Caco-2 (cell line): ENCODE measurements at places on chromosomes 13 and 19. TPM values are rescaled to one million over a fixed set of nuclear protein-coding genes. Genes with fewer than 3 reads are reported as not detected.

DNA sequence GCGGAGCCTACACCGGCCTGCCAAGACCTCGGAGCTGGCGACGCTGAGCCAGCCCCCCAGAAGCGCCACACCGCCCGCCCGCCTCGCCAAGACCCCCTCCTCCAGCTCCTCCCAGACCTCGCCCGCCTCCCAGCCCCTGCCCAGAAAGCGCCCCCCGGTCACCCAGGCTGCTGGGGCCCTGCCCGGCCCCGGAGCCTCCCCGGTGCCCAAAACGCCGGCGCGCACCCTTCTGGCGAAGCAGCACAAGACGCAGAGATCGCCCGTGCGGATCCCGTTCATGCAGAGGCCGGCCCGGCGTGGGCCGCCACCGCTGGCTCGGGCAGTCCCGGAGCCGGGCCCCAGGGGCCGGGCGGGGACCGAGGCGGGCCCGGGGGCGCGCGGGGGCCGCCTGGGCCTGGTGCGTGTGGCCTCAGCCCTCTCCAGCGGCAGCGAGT is 10.2 kb downstream of the C19orf25 start:
- peak; percentile 76 for DNase-seq
- peaks cover 15% of the 10 kb centered on the region for H3K4me1 ChIP-seq
- no peaks in the 10 kb centered on the region for H3K36me3 ChIP-seq
- H3K27ac ChIP-seq: no peak overlapping the region
- H3K27me3 ChIP-seq: no peaks in the 10 kb centered on the region
- peak overlapping the region; percentile 65 for H3K4me3 ChIP-seq

- H3K36me3 ChIP-seq: peaks cover 3% of the 10 kb centered on the region
- H3K27ac ChIP-seq: no peak overlapping the region
- H3K4me1 ChIP-seq: no peaks in the 10 kb centered on the region
- no peaks in the 10 kb centered on the region; the same call in 1 of the 2 replicates for H3K27me3 ChIP-seq
- no peak overlapping the region for H3K4me3 ChIP-seq
Observed at GRCh38 chr13:110628952-110629701, 13.8 kb downstream of the NAXD start.

- no peak overlapping the region for H3K27ac ChIP-seq
- 0 out of 2 replicates have a peak, but pooled peaks cover 4% of the 10 kb centered on the region for H3K4me1 ChIP-seq
- no peaks in the 10 kb centered on the region for H3K36me3 ChIP-seq
- no peak for DNase-seq
- H3K4me3 ChIP-seq: no peak overlapping the region
Observed at GRCh38 chr13:39601636-39602035, 1.4 kb downstream of the LHFPL6 start.

- peaks cover 23% of the 10 kb centered on the region for H3K4me1 ChIP-seq
- no peaks in the 10 kb centered on the region for H3K27me3 ChIP-seq
- DNase-seq: peak; percentile 58
- H3K4me3 ChIP-seq: no peak overlapping the region
Observed at GRCh38 chr13:60392131-60392530, 4.9 kb upstream of the TDRD3 start.

DNA sequence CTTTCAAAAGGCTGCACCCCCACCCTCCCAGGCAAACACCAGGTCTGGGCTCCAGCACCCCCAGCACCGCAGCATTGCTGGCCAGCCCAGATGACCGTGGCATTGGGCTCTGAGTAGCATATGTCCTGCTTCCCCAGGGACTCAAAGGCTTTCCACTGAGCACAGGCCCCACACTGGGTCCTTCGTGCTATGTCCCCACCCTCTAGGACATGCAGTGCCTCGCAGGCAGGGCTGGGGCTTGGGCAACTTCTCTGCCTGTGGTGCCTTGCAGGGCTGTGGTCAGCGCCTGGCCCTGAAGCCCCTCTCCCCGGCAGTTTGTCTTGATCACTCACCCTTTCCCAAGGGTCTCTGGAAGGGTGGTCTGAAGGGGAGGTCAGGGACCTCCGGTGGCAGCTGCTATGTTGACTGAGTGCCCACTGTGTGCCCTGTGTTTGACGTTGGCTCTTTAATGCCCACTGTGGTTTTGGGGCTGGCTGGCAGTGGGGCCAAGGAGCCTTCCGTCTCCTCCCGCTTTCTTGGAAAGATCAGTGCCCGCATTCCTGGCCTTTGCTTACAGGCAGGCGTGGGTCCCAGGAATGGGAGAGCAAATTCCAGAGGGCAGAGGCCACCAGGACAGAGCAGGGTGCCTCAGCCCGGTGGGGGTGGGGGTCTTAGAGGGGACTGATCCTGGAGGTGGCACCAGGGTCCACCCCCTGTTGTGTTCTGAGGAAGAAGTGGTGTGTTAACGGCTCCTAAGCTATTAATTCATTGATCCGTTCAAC is 20.3 kb upstream of the CRTC1 start:
- peak; percentile 15 for DNase-seq
- H3K36me3 ChIP-seq: no peaks in the 10 kb centered on the region; the same call in 1 of the 2 replicates
- peak overlapping the region; percentile 43 for H3K27ac ChIP-seq

DNA sequence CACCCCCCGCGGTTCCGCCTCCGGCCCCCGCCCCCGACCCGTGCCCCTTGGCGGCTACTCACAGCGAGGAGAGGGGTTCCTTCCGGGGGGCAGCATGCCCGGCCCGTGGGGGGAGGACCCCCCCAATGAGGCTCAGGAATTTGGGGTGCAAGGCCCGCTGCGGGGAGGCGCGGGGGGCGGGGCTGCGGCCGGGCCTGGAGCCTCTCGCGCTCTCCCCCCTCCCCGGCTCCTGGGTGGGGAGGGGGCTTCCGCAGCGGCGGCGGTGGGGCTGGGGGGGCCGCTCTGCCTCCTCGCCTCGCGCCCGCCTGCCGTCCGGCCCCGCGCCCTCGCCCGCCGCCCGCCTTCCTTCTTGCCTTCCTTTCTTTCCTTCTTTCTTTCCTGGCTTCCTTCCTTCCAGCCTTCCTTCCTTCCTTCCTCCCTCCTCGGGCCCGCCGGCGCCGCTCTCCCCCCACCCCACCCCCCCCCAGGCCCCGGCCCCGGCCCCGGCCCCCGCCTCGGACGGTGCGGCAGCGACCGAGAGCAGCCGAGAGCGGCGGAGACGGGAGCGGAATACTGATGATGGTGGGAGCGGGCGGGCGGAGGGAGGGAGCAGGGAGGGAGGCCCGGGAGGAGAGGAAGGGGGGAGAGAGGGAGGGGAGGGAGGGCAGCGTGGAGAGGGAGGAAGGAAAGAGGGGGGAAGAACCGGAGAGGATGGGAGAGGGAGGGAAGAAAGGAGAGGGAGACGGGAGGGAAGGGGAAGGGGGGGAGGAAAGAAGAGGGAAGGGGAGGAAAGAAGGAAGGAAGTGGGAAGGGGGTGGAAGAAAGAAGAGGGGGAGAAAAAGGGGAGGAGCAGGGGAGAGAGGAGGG is at the start of gene LRRC4B:
Gene LRRC4B (minus strand): TSS at position 554 of the 846 bp plus-strand sequence. CDS start 19,597 bp downstream, outside the sequence.
- H3K4me3 ChIP-seq: no peak within 1 kb of the TSS
- DNase-seq: no peak
- H3K36me3 ChIP-seq: no peaks in the 10 kb centered on the region
- H3K4me1 ChIP-seq: no peaks in the 10 kb centered on the region

DNA sequence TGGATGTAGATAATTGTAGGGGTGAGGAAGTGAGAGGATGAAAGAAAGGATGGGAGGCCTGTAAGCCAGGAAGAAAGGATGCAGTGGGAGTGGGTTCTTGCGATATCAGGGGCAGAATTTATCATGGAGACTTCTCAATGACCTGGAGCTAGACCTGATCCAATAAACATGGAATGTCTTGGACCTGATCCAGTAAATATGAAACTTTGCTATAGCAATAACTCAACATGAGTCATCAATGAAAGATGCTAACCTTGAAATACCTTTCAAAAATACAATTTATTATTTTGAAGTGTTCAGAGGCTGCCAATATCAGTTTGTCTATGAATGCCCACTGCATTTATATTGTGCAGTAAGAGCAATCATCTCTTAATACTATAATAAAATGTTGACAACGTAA is 279.5 kb downstream of the POU4F1 start:
- H3K36me3 ChIP-seq: no peaks in the 10 kb centered on the region
- H3K4me3 ChIP-seq: no peak overlapping the region
- H3K4me1 ChIP-seq: no peaks in the 10 kb centered on the region
- H3K27ac ChIP-seq: no peak overlapping the region
- H3K27me3 ChIP-seq: no peaks in the 10 kb centered on the region
- no peak for DNase-seq

GRCh38 chr19:15869109-15869555 is 28.7 kb downstream of the CYP4F2 start:
- no peaks in the 10 kb centered on the region for H3K36me3 ChIP-seq
- H3K27me3 ChIP-seq: no peaks in the 10 kb centered on the region
- no peak overlapping the region for H3K27ac ChIP-seq
- peak; percentile 45 for DNase-seq
- H3K4me3 ChIP-seq: no peak overlapping the region

- no peak overlapping the region for H3K27ac ChIP-seq
- no peaks in the 10 kb centered on the region for H3K27me3 ChIP-seq
- DNase-seq: no peak
Observed at GRCh38 chr13:89846926-89847585, 1500.4 kb upstream of the MIR17HG start.

GRCh38 chr19:1169411-1169791 is 4.7 kb downstream of the SBNO2 start:
- no peak overlapping the region for H3K4me3 ChIP-seq
- no peak overlapping the region for H3K27ac ChIP-seq
- 0 out of 2 replicates have a peak, but pooled peaks cover 3% of the 10 kb centered on the region for H3K4me1 ChIP-seq

DNA sequence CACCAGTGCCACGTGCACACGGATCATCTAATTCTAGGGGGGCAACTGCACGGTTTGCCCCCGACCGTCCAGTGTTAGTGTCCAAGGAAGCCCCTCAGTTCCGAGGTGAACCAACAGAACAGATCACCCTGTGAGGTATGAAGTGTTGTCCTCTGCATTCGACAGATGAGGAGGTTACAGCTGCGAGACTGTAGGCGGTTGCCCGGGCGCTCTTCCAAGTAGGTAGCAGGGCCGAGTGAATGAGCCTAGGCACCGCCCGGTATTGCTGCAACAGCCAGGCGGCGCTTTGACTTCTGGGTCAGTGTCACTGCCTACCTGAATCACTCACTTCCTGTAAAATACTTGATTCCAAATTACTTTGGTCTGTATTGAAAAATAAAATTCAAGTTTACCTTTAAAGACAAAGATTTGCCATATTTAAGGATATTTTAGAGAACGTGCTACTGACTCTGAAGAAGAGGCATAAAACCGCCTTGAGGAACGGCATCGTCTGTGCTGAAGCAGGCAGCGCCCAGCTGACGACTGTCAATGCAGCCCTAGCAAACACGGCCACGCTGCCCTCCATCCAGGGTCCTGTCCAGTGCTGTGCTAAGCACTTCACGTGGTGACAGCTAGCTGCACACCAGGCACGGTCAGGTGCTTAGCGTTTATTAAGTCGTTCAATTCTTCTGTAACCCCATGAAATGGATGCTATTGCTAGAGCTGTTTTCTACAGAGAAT is 19.3 kb upstream of the RASA3 start:
- H3K4me3 ChIP-seq: no peak overlapping the region
- H3K27me3 ChIP-seq: no peaks in the 10 kb centered on the region
- no peaks in the 10 kb centered on the region for H3K36me3 ChIP-seq
- H3K27ac ChIP-seq: no peak overlapping the region

DNA sequence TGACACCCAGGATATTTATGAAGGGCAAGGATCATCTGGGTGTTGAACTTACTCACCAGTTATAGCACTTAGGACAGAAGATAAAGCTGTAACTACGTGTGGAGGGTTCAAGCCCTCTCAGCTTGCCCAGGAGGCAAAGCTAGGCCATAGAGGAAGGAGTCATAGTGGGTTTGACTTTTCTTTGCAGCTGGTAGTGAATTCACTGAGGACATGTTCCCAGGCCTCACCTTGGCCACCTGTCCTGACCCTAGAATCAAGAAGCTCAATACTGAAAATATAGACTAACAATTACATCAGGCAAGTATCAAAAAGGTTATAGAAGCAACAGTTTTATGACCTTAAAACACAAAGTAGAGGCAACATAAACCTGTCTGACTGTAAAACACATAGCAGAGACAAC is 1207.7 kb downstream of the SLITRK1 start:
- H3K4me1 ChIP-seq: no peaks in the 10 kb centered on the region
- no peak for DNase-seq
- no peaks in the 10 kb centered on the region for H3K36me3 ChIP-seq
- no peak overlapping the region for H3K4me3 ChIP-seq
- H3K27me3 ChIP-seq: no peaks in the 10 kb centered on the region
- H3K27ac ChIP-seq: no peak overlapping the region

DNA sequence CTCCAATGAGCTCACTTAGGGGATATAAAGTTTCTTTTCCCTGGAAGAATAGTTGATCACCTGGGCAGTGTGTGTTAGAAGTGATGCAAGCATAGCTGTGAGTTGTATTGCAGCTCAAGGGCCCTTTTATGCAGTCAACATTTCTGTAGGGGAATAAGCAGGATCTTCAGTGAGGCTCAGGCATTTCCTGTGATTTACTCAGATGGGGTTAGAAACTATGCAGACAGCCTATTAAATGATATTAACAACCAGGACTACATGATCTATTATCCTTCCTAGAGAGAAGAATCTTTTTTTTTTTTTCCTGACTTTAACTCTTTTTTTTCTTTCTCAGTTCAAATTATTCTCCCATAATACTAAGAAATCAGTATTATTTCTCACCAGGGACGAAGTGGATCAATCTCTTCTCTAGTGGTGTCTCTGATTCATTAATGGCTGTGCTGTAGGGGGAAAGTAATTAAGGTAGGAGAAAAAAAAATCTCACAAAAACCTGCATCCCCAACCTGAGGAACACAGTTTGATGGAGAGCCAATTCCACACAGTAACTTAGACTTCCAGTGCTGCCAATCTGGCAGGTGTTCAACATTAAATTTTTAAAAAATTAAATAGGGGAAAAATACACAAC is 126.4 kb upstream of the SLC10A2 start:
- no peaks in the 10 kb centered on the region for H3K4me1 ChIP-seq
- no peaks in the 10 kb centered on the region for H3K27me3 ChIP-seq
- no peak overlapping the region for H3K4me3 ChIP-seq

Gene ZNF837
- total RNA-seq: 2.2 and 2.3 TPM in 2 replicates

Gene KIR3DL2
- not detected in 2 replicates for total RNA-seq

Gene SRRM5
- 0.81 and 1.0 TPM in 2 replicates for total RNA-seq

Gene C19orf38
- total RNA-seq: 0.61 and 1.1 TPM in 2 replicates

Gene NDUFA3
- 185 and 196 TPM in 2 replicates for total RNA-seq

Gene TTYH1
- total RNA-seq: not detected in 2 replicates

Gene CYP2B6
- 0.32 and 0.37 TPM in 2 replicates for total RNA-seq
